ENCODE measurements at places on chromosomes 16 and 17.

GRCh38 chr17:45035848-45036247 is 15.6 kb downstream of the DCAKD start:
- no peak for DNase-seq

DNA sequence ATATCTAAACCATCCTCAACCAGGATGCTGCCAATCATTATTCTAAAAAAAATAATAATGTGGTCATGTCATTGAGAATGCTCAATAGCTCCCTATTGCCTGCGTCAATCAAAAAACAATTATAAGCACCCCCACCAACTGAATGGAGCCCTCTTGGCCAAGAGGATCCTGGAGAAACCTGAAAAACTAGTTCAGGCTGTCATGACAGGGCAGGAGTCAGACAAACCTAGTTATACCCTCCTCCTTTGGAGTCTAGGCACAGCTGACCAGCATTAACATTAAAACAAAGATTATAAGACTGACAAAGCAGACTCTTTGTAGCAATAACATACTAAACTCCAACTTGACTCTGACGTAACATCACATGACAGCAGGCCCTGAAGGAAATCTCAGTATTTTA is 119.2 kb upstream of the CCL2 start:
- DNase-seq = no peak

GRCh38 chr17:54932711-54933110 is 32.1 kb downstream of the TOM1L1 start:
- DNase-seq = no peak

DNA sequence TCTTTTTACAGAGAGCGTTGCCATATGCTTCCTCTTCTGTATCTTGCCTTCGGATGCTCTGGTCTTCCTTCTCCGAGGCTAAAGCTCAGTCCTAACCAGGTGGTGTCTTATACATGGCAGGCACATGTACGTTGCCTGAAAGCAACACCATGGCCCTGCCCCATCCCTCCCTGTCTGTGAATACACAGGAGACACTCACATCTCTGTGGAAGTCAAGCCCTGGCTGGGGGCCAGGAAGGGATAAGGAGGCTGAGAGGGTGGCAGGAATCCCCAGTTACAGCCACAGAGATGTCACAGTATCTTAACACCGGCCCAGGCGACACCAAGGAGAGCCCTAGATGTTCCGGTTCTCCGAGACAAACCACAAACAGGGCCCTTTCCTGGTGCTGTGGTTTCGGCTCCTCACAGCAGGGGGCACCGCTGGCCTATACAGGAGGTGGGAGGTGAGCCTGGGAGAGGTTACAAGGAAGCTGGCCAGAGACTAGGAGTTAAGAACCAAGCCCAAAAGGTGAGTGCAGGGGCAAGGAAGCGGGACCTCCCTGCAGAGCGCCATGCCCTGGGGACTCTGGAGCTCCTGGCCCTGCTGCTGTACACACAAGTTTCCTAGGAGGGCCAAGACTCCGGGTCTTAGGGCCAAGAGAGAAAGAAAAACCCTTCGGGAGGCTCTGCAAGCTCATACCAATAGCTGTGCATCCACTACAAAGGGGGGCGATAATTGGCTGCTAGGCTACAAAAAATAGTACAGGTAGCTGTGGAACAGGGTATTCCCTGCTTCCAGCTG is 41.7 kb downstream of the SRL start:
- DNase-seq = no peak

DNA sequence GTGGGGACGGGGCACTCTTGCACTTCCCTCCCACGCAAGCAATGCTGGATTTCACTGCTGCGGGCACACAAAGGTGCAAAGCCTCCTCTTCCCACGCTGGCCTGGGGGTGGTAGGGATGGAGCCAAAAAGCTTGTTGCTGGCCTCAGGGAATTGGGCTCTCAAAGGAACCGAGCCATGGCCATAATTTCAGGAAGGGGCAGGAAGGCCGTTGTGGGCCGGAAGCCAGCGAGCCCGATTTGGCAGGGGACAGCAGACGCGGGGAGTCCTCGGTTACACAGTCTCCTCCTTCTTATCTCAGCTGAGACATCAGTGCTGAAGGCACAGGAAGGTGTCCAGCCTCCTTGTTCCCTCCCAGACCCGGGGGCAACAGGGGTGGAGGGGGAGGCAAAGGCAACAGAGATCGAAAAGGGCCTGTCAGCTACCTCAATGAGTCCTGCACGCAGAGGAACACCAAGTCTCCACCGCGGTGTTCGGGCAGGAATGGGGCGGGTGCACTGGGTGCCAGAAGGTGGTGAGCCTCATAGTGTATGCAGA is 59.5 kb downstream of the SLFN11 start:
- DNase-seq = peak; percentile 16

DNA sequence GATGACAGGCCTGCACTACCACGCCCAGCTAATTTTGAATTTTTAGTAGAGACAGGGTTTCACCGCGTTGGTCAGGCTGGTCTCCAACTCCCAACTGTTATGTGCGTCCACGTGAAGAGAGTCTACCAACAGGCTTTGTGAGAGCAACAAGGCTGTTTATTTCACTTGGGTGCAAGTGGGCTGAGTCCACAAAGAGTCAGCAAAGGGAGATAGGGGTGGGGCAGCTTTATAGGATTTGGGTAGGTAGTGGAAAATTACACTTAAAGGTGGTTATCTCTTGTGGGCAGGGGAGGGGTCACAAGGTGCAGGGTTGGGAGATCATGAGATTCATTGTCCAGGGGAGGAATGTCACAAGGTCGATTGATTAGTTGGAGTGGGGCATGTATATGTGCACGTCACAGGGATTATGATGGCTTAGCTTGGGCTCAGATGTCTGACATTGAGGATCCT is 111.6 kb downstream of the GOSR1 start:
- no peak for DNase-seq
